ENCODE measurements at places on chromosomes 5 and 9.

- no peak for DNase-seq
These were observed 11.4 kb upstream of the GRIN1 start for GRCh38 chr9:137127301-137128157.

DNA sequence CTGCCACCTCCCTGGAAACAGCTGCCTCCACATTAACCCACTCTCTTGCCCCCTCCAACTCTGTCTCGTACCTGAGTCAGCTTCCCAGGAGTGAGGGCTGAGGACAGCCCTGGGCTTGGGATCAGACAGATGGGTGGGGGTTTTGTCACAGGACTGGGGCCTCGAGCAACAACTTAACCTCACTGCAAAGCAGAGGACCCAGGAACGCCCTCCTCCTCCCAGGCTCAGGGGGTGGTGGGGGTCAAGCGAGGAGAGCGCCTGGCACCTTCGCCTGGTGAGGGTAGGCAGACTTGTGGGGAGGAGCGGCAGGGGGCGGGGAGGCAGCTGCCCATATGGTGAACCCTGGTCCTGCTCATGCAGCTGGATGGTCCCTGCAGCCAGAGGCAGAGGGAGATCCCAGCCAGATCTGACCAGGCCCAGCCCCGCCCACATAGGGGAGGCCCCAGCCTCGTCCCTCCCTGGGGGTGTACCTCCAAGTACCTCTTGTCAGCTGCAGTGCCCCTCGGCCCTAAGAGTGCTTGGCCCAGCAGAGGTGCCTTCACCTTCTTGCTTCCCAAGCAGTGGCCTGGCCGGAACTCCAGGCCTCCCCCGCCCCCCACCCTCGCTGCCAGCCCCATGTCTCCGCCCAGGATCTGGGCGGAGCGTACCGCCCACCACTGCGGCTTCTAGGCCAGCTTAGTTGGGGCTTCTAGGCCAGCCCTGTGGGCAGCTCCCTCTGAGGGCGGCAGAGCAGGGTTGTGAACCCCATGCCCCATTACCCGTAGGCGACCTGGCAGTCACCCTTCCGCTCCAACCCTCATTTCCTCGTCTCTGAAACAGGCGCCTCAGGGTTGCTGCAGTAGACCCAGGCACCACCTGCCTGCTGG lies at the start of gene SARDH:
TSS of gene SARDH (minus strand) at position 579 of the 866 bp plus-strand sequence. CDS start 4,179 bp downstream, outside the sequence.
- DNase-seq = no peak

DNA sequence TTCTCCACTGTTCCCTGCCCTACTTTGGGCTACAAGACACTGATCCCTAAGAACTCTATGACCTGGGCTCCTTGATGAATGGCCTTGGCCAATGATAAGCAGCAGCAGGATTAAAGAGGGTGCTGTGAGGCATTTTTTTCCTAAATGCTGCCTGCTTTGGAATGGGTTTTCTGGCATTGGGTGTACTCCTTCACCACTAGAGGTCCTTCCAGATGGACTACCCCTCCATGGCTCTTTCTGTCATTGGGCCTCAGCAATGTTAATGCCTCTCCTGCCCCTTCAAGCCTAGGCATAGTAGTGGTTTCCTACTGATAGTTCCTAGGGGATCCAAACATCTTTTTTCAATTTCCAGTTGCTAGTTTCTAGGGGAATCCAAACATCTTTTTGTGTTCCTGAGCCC lies 319.3 kb upstream of the RPS23 start:
- no peak for DNase-seq

- DNase-seq = peak; percentile 56
These were observed 16.8 kb downstream of the NIPAL4 start for GRCh38 chr5:157476702-157477408.

GRCh38 chr9:111429175-111429574 lies 55.0 kb downstream of the ECPAS start:
- DNase-seq = no peak

- DNase-seq = no peak
These were observed at the start of gene TRPM3 for GRCh38 chr9:71121275-71122021. Gene TRPM3, minus strand, starts transcription at chr9:71121621. Its CDS starts 267 bp downstream, at chr9:71121354.

DNA sequence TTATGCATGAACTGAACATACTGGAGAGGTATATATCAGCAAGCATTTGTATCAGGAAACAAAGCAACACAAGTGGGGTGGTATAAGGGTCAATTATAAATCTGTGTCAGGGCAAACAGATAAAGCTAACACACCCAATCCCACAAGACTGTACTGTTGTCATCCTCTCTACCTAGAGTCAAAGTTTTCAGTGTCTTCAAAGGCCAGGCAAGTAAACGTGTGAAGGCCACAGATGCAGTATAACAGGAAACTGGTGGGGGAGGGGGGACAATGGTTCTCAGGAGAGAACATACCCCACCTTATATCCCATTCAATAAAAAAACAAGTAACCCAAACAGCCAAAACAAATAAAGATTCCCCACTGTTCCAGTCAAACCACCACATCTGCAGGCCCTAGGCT lies 22.1 kb downstream of the ELP1 start:
- no peak for DNase-seq

DNA sequence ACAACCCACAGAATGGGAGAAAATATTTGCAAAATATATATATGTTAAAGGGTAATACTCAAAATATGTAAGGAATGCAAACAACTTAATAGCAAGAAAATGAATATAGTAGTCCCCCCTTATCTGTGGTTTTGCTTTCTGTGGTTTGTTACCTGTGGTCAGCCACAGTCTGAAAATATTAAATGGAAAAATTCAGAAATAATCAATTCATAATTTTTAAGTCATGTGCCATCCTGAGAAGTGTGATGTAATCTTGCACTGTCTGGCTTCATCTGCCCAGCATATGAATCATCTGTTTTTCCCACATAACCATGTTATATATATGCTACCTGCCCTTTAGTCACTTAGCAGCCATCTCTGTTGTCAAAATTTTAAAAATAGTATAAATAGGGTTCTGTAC lies 11.7 kb downstream of the CER1 start:
- DNase-seq = peak; percentile 48

GRCh38 chr9:111360881-111361280 lies 30.9 kb upstream of the OR2K2 start:
- DNase-seq = no peak

GRCh38 chr5:160327818-160328217 lies 15.5 kb upstream of the CCNJL start:
- DNase-seq = no peak

- DNase-seq = no peak
These were observed 95.1 kb downstream of the DAPK1 start for GRCh38 chr9:87592554-87593358.

- no peak for DNase-seq
These were observed 98.6 kb upstream of the ADAMTS19 start for GRCh38 chr5:129361441-129362025.

- no peak for DNase-seq
These were observed 10.2 kb downstream of the NFX1 start for GRCh38 chr9:33300546-33300945.

- no peak for DNase-seq
These were observed 158.7 kb upstream of the TNC start for GRCh38 chr9:115276621-115277020.

GRCh38 chr9:110521206-110521605 lies 58.3 kb downstream of the SVEP1 start:
- DNase-seq = no peak

- DNase-seq = no peak
These were observed 434.4 kb upstream of the ACTBL2 start for GRCh38 chr5:57917004-57917403.

DNA sequence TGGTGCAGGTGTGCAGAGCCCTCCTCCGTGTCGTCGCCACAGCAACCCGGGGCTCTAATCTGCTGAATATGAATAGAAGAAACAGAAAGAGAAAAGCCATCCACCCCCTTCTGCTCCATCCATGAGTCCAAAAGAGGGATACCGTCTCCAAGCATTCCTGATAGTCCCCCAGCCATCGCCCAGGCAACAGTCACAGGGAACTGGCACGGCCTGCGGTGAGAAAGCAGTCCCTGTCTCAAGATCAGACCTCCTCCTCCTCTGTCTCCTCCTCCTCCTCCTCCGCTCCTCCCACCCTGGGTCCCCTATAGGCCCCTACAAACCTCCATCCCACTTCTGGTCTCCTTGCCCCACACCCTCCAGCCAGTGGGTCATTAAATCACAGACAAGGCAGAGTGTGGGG lies 308.1 kb upstream of the MPDZ start:
- DNase-seq = no peak

- peak; percentile 95 for DNase-seq
These were observed 191.3 kb upstream of the NREP start for GRCh38 chr5:111948092-111948841.

- DNase-seq = peak; percentile 71
These were observed 11.2 kb downstream of the ROPN1L start for GRCh38 chr5:10452768-10453331.

DNA sequence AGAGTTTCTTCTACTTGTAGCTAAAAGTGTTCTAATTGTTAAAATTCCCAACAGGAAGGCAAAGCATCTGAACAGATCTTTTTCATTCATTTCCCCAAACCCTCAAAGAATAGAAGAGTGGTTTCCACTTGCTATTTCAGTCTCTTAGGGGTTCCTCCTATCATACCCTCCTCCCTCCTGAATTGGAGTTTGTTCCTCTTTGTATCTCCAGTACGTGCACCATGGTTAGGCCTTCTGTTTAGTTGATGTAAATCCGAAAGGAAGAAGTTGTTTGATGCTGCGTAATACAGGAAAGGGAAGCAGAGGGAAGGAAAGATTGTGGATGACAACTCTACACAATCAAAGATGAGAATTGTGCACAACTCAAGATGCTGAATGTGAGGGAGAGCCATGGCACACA lies 303.6 kb downstream of the PIK3R1 start:
- no peak for DNase-seq

DNA sequence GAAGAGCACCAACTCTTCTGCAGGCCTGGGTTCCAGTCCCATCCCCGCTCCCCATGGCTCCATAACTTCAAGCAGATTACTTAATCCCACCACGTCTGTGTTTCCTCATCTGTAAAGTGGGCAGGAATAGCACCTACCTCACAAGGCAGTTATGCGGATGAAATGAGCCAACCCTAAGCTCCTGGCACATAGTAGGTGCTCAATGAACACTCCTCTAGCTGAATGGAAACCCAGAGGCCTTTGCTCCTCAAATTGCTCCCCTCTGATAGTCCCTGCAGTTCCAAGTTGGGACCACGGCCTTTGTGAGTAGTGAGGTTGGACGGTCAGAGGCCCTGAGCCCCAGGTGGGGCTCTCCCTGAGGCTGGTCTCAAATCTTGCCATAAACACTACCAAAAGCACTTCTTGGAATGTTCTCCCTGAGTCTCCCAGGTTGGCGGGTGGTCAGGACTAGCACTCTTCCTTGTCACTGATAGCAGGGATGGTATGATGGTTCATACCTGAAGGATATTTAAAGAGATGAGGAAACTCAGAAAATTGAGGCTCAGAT lies 35.5 kb upstream of the SYNPO start:
- DNase-seq = no peak

GRCh38 chr5:76805821-76806505 lies 12.9 kb upstream of the F2RL1 start:
- DNase-seq = peak; percentile 84

DNA sequence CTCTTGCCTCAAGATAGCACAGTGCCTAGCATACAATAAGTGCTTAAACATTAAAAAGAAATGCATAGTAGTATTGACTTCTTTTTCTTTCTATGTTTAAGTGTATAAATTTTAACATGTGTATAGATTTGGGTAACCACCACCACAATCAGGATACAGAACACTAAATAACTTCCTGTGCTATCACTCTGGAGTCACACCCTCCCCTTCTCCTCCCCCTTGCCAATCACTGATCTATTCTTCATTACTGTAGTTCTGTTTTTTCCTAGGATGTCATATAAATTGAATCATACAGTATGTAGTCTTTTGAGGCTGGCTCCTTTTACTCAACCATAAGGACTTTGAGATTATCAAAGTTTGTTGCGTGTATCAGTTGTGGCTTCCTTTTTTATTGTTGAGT lies 68.5 kb downstream of the OSTF1 start:
- no peak for DNase-seq

GRCh38 chr5:179969110-179969509 lies 61.4 kb upstream of the TBC1D9B start:
- DNase-seq = no peak

DNA sequence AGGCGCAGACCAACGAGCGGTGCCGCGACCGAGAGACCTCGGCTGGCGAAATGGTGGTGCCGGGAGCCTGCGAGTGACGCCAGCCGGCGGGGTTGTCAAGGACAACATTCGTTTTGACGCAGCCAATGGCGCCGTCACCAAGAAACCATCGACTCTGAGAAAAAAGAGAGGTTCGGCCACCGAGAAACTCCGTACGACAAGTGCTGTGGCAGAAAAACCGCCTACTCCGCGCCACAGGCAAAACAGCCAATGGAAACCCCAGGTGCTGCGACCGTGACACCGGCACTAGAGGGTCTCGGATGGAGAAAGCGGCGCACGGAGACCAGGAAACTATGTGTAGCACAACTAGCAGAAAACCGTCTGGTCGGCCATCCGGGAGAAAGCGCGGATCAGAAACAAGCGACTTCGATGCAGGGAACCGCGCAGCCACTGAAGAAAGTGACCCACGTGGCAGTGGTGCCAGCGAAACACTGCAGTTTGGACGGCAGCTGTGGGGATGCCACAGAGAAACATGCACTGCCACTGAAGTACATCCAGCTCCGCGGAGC lies 88.8 kb downstream of the ANXA2R start:
- peak; percentile 15 for DNase-seq

DNA sequence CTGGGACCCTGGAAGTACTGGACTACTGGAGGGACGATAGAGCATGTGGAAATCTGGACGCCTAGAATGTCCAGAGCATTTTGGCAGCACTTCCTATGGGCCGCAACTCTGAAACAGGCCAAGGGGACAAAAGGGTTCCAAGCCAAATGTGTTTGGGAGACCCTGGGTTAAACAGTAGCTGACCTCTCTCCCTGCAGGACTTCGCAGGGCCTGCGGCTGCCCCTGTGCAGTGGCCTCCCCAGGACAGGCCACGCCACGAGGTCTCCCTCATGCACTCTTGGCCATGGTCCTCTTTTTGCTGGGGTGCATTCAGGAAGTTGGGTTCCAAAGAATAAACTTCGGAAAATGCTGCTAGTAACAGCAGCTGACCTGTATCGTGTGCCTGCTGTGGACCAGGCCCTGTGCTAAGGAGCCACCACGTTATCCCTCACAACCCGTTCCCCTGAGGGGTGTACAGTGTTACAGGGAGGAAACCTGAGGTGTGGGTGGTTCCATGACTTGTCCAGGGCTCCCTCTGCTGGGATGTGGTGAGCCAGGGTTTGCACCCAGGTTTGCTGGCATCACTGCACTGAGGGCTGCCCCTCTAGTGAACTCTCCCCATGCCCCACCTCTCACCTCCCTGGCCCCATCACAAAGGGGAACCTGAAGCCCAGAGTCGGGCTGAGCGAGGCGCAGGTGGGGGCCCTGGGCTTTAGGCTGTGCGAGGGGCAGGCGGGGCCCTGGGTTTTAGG lies 79.4 kb downstream of the AMBP start:
- DNase-seq = no peak

GRCh38 chr5:105903069-105903468 lies 1767.7 kb downstream of the EFNA5 start:
- peak; percentile 28 for DNase-seq

- DNase-seq = no peak
These were observed 174.5 kb downstream of the FGF18 start for GRCh38 chr5:171593976-171594375.

DNA sequence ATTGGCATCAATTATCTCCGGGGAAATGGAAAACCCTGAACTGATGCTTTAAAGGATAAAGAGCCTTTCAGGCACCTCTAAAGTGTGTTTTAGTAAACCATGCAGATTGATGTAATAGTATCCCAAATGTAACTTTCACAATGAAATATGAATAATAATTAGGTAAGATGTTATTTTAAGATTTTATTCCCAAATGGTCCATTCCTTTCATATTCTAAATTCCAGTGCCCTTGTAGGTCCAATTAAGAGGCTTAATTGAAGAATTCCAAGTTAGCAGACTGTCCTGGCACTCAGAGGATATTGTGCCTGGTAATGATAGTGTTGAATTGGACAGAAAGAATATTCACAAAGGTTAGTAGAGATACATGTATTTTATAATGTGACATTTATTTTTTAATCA lies 352.5 kb upstream of the NUDT12 start:
- no peak for DNase-seq
